T-helper 2 cell (primary cell): ENCODE measurements at places on chromosomes 13 and 19.

DNA sequence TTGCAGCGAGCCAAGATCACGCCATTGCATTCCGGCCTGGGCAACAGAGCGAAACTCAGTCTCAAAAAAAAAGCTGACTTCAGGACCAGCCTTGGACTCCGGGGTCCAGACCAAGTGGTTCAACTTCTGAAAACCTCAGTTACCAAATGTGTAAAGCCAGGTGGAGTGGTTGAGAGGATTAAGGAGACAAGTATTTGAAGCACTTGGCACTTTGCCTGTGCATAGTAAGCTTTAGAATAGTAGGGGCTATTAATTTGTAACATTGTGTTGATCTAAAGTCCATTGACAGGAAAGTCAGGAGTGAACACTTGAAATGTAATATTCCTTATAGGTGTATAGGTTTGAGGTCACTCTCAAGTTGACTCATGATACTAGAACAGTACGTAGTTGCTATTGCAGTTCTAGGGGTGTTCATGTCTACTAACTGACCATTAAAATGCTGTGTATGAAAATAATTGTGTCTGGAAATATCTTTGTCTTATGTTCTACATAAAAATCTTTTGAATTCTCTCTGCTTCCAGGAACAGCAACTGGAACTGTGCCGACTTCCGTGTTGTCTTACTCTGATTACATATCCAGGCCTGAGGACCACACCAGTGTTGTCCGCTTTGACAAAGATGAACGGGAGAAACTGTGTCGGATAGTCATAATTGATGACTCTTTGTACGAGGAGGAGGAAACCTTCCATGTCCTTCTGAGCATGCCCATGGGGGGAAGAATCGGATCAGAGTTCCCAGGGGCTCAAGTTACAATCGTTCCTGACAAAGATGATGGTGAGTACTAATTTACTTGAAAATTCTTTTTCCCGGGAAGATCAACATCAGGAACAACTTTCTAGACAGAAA lies 97.4 kb downstream of the FREM2 start:
- no peak for DNase-seq

GRCh38 chr19:3697094-3697493 lies 3.2 kb downstream of the PIP5K1C start:
- DNase-seq = no peak

DNA sequence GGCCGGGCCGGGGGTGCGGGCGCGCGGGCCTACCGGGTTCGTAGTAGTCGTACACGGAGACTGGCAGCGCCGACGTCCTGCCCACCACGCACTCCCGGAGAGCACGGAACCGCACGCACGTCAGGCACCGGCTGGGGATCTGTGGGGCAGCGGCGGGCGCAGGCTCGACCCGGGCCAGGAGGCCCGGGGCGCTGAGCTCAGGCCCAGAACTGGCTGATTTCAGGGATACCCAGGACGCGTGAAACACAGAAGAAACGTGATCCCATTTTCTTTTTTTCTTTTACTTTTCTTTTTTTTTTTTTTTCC lies 9.0 kb downstream of the F2RL3 start:
- no peak for DNase-seq

DNA sequence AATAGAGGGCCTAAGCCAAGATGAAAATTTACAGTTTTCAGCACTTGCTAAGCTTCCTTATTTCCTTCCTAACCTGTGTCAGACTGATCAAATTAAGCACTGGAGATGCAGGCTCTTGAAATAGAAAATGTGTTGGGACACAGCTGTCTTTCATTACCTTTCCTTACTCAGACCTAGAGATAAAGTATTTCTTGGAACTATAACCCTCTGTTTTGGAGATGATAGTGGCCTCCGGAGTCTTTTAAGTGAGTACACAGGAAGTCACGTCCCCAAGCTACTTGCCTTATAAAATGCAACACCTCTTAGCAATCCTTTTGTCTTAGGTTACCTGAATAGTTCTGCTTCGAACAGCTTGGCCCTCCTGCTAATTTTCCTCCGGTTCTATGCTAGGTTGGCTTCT lies 12.4 kb upstream of the AKAP11 start:
- DNase-seq = no peak

DNA sequence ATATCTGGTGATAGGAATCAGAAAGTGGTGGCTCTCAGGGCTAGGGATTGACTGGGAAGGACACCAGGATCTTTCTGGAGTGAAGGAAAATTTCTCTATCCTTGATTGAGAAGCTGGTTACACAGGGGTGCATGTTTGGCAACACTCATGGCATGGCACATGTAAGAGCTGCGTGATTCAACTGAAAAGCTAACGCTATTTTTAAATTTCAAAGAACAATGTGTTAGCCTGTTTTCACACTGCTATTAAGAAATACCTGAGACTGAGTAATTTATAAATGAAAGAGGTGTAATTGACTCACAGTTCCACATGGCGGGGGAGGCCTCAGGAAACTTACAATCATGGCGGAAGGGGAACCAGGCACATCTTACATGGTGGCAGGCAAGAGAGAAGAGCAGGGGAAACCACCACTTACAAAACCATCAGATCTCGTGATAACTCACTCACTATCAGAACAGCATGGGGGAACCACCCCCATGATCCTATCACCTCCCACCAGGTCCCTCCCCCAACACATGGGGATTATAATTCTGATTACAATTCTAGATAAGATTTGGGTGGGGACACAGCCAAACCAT lies 7.4 kb downstream of the SIGLEC8 start:
- DNase-seq = no peak

DNA sequence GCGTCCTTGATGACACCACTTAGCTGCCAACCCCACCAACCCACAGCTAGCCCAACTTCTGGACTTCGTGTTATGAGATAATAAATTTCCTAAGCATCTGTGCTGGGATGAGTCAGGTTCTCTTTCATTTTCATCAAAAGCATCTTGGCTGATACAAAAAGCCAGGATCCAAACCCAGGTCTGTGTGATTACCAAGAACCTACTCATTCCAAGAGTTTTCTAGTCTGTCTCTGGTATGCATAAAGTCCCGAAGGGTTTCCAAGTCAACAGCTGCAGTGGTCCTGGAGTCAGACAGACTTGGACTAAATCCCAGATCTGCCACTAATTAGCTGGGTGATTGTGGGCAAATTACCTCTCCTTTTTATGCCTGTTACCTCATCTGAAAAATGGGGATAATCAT lies 55.5 kb upstream of the SERP2 start:
- DNase-seq = no peak

- no peak for DNase-seq
These were observed 29.1 kb downstream of the GATAD2A start for GRCh38 chr19:19434483-19435045.
